ENCODE measurements at places on chromosomes 11 and 22. TPM values are rescaled to one million over a fixed set of nuclear protein-coding genes. Genes with fewer than 3 reads are reported as not detected.

- DNase-seq, result no peak
Observed at GRCh38 chr11:57276971-57277675, 40.1 kb upstream of the APLNR start.

Gene MYBPC3
- not detected for total RNA-seq

DNA sequence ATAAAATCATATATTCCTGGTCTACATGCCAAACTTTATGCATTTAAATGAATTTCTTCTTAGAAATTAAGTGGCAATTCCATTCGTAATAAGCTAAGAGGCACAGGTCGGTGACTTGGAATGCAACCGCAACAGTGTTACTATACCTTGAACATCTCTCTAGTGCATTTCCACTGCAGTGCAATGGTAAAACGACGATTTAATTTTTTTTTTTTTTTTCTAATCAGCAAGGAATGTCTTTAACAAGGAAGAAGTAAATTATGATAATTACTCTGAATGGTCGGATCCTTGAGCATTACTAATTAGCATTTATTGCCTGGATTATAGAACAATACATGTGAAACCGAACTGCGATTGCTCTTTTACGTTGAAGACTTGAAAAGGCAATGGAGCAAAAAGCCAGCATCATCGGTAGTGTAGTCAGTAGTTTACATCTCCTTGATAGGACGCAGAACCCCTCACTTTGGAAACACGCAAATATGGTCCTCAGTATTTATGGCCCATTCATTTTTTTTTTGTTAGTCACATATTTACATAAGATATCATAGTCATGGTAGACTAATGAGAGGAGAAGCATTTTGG is 20.2 kb downstream of the BLID start:
- DNase-seq, result no peak

- DNase-seq, result no peak
Observed at GRCh38 chr11:69316956-69317355, 23.0 kb downstream of the MYEOV start.

- DNase-seq, result no peak
Observed at GRCh38 chr22:48892578-48893287, 934.9 kb downstream of the BRD1 start.

Gene MIAT
- 0.10 TPM for total RNA-seq

- DNase-seq, result no peak
Observed at GRCh38 chr22:38494498-38494897, 11.6 kb downstream of the DDX17 start.

DNA sequence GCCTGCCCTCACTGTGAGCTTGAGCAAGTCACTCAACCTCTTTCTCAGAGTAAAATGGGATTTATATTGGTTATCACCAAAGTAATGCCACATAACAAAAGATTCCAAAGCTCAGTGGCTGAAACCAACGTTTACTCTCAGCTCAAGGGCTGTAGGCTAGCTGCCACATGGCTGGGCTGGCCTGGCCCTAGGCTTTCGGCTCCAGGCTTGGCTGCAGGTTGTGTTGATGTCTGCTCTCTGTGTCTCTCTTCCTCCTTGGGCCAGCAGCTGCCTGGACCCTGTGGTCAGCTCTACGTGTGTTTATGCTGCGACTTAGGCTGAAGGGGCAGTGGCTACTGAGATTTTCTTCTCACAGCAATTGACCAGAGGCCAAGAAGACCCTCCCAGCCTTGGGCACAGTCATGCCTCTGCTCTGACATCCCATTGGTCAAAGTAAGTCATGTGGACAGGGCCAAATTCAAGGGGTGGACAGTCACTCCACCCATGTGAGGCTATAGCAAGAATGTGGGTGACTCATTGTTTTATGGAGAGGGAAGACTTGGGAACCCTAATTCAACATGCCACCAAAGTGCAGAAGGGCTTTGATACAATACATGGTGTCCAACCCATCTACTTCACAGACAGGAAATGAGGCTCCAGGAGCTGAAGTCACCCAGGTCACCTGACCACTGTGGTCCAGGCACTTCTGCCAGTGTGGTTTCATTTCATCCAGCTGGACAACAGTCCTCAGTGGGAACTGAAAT is 90.6 kb downstream of the TSPAN18 start:
- DNase-seq, result peak; percentile 17

Gene APLNR
- not detected for total RNA-seq

Gene ZNF214
- 0.03 TPM for total RNA-seq

GRCh38 chr22:19641983-19642451 is 72.3 kb upstream of the SEPTIN5 start:
- no peak for DNase-seq

DNA sequence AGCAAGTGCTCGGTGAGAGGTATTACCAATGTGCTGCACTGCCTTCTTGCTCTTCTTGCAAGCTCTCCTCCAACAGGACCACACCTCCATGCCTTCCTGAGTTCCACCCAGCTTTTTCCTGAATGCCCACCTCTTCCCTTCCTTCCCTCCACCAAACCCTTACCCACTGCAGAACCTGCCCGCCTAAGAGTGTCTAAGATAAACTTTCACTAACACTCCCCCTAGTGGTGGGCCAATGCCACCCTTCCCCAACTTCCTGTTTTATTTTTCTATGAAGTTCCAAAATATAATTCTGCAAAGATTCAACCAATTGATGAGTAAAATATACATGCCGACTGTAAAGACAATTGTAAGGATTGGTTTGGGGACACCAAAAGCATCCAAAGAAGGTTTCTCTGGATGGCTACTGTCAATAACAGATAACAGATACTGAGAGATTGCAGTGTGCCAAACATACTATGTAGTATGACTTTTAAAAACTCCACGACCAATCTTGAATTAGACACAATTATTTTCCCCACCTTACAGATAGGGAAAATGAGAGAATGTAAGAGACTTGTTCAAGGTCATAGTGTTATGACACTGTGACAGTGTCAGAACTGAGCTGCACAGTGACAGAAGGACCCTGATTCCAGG is 38.6 kb upstream of the BMAL1 start:
- peak; percentile 62 for DNase-seq

- DNase-seq, result no peak
Observed at GRCh38 chr11:122895563-122895962, 13.0 kb downstream of the JHY start.

GRCh38 chr11:116256215-116256614 is 516.6 kb downstream of the BUD13 start:
- no peak for DNase-seq

DNA sequence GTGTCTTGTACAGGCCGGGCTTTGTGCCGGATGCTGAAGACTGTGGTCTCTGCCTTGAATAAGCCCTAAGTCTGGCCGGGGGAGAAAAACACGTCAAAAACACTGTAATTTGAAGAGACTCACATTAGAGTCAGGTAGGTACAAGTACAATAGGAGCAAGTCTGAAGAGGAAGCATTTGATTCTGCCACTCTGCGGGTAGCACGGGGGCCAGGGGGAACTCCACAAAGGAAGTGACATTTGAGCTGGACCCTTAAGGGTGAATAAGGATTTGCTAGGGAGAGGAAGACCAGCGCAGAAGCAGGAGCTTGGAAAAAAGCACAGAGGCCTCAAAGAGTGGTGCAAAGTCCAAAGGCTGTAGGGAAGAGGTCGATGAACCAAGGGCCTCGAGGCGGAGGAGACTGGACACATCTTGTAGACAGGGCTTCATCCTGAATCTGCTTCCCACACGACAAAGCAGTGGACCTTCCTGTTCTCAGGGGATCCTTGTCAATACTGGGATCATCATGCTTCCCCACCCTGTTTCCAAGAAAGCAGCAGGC is 38.7 kb downstream of the BUD13 start:
- no peak for DNase-seq

- no peak for DNase-seq
Observed at GRCh38 chr22:33669746-33670145, 250.5 kb downstream of the LARGE1 start.

Gene SCGB2A2
- not detected for total RNA-seq

- no peak for DNase-seq
Observed at GRCh38 chr22:23196165-23196564, 15.9 kb downstream of the BCR start.

Gene PGR
- 0.74 TPM for total RNA-seq

- DNase-seq, result peak; percentile 35
Observed at GRCh38 chr11:65489035-65489705, 9.7 kb upstream of the MALAT1 start.

GRCh38 chr22:38867471-38868285 is 4.3 kb downstream of the CBX6 start:
- DNase-seq, result no peak

GRCh38 chr22:24305260-24305692 is 34.6 kb downstream of the SPECC1L start:
- no peak for DNase-seq

All from HT1080 (cell line).